GM13977 (cell line): ENCODE measurements at places on chromosomes 12 and 14.

DNA sequence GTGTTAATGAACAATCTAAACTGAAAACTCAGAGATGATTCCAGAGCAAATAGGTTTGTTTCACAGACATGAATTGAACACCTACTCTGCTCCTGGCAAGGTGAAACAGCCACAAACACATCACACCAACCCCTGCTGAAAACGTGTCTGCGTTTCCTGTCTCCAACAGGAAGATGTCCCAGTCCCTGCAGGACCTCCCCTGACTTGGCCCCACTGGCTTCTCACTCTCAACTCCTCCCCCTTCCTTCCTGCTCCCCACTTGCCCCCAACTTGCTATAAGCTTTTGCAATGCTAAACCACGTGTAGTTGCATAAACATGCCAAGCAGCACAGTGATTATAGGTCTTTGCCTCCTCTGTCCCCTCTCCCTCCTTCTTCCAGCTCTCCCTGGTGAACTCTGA, 567.6 kb downstream of the BCL11B start:
- no peak for DNase-seq

- peak; percentile 75 for DNase-seq
These were observed 54.3 kb downstream of the CLMN start for GRCh38 chr14:95265106-95266094.

DNA sequence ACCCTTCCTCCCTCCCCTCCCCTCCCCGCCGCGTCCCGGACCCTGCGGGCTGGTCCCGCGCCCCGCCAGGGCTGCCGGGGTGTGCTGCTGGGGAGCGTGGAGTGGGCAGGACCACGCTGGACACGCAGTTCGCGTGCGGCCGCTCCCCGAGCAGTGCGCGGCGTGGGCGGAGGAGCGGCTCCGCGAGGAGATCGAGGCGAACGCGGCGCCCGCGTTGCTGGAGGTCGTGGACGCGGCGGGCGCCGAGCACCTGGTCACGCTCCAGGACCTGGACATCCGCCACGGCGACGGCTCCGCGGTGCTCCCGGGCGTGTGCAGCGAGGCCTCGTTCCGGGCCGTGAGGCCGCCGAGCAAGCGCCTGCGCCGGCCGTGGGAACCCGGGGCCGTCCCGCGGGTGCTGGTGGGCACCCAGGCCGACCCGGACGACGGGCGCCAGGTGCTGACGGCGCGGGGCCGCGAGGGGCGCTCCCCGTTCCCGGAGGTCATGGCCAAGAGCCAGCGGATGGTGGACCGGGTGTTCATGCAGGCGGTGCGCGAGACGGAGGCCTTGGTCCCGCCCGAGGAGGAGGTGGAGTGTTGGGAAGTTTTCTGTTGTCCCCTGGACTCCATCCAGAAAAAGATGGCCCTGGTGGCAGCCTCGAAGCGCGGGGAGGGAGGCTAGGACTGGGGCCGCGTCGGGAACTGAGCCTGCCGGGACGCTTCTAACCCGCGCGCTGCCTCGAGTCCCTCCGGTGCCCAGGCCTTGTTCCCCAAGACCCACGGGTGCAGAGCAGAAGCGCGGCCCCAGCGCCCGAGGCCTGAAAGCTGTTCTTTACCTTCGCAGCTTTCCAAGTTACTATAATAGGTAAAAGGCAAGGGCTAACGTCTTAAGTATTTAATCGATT, 54.7 kb upstream of the EIF5 start:
- no peak for DNase-seq

- no peak for DNase-seq
These were observed 18.5 kb upstream of the KRT80 start for GRCh38 chr12:52210186-52210924.

- no peak for DNase-seq
These were observed 123.9 kb downstream of the BRMS1L start for GRCh38 chr14:35949920-35950513.

DNA sequence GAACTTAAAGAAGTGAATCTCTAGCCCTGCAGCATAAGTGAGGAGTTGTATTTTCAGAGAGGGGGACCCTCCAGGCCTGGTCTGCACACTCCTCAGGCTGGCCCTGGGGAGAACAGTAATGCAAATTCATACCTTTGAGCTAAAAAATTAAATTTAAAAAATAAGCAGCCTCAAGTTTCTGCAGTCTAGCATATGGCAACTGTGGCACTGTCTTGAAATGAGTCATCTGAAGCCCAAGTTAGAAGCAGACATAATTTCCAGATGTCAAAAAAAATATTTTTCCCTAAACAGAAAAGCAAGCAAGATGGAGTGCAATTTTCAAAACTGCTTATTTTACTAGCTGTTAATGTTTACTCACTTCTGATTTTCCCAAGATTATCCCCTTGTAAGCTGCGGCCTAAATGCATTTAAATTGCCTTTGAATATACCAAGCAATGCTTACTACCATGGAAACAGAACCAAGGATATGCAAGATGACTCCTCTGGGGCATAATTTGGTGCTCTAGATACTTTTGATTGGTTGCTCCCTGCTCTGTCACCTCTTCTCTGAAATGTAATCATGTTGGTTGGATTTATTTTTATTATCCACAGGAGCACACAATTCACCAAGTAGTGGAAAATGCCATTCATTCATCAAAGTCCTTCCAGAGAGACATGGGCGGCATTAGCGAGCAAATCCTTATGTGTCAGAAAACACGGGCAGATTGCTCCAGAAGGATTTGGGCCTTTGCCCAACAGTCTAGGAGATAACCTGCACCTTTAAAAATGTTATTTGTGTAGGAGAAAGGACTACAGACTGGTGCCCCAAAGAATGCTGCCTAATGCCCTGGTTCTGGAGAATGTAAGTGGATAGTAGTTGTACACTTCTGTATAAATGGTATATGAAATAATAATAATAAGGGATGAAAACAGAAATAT, 25.0 kb upstream of the DHRS7 start:
- DNase-seq = no peak

DNA sequence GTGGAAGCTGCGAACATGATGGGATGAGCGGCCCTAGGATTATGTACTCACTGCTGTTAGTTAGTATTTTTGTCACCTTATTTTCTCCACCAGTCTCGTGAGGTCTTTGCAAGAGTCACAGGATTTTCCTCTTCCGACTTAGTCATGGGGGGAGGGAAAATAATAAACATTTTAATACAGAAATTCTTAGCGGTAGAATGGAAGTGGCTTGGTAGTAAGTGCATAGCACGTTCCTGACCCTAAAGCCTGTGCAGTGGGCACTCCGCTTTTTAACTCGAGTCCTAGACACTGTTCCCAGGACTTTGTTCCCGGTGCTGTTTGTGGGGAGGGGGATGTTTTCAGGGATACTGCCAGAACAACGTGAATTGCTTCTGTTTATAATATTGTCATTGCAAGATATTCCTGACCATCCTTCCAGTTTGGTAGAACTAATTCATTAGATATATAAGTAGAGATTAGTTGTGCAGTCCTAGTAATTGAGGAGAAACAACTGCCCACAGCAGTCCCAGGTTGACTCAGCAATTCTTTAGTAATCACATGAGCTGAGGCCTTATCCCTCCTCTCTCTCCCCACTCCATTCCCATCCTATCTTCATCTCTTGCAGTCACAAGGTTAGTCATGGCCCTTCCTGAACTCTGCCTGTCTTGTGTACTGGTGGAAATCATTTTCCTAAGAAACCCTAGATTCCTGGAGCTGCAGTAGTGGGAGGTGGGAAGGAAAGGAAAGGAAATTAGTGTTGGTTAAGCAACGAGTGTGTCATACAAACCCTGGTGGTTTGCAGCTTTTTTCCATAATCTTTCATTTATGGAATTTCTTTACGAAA, 799 bp downstream of the SLC38A6 start:
- DNase-seq = peak; percentile 12

- no peak for DNase-seq
These were observed 105.2 kb upstream of the RPH3A start for GRCh38 chr12:112686373-112686772.
